GM23248 (cell line): ENCODE measurements at places on chromosomes 1 and 21.

DNA sequence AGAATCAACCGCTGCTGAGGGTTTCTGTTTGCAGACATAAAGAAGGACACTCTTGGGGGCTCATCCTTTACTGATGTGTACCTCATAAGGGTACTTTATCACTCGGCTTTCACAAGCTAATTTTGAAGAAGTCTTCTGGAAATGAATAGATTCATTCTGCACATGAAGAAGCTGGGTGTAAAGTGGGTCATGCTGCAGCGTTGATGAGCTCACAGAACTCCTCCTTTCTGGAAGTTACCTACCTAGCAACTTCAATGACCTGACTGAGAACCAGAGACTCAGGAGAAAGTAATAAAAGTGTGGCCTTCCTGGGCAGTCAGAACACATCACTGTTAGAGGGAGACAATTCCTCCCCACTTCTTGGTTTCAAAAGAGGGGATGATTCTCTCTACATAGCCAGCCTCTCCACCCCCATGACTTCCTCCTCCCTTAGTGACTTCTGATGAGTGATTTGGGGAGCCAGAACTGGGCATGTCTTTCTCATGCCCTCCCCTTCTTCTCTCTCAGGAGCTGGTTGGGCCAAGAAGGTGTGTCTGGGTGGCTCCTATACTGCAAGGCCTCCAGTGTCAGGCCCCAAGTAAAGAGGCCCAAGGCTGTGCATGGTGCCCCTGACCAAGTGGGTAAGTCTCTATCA, 27.0 kb downstream of the PCNX2 start:
- no peak for DNase-seq

DNA sequence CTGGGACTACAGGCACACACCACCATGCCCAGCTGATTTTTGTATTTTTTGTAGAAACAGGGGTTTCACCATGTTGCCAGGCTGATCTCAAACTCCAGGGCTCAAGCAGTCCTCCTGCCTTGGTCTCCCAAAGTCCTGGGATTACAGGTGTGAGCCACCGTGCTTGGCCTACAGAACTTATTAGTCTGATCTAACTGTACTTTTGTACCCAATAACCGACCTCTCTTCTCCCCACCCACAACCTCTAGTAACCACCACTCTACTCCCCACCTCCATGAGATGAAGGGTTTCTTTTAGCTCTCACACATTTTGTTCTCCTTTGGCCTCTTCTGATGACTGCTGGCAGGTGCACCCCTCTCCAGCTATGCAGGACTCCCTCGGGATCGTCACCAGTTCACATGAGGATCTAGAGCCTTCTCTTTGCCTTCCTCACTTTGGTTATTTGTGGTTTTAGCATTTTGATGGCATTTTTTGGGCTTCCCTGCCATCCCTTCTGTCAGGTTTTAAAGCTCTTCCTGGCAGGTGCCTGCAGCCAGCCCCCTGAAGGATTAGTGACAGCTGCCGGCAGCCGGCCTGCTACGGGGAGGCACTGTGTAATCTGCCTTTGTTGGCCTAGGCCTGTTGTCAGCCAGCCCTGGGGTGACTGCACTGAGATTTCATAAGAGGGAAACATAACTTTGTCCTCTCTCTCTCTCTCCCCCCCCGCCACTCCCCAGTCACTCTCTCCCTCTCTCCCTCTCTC, 99.8 kb upstream of the ATP1A1 start:
- no peak for DNase-seq

- DNase-seq = no peak
Measured at GRCh38 chr1:15254559-15254958, 7.5 kb downstream of the FHAD1 start.

DNA sequence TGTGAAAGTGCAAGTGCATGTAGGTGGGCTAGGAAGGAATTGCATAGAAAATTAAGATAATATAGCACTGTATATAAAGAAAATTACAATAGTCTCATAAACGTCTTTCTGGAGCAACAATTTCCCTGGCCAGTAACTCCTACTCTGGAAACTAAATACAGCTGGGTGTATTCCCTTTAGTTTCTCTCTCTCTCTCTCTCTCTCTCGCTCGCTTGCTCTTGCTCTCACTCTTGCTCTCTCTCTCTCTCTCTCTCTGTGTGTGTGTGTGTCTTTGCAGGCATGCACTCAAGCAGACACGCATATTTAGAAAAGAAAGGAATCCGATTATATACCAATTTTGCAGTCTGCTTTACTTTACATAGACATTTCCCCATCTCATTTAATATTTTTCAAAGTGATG, 14.7 kb downstream of the S100A10 start:
- DNase-seq = no peak

GRCh38 chr1:198909973-198910372, 271.1 kb downstream of the PTPRC start:
- DNase-seq = peak; percentile 52

DNA sequence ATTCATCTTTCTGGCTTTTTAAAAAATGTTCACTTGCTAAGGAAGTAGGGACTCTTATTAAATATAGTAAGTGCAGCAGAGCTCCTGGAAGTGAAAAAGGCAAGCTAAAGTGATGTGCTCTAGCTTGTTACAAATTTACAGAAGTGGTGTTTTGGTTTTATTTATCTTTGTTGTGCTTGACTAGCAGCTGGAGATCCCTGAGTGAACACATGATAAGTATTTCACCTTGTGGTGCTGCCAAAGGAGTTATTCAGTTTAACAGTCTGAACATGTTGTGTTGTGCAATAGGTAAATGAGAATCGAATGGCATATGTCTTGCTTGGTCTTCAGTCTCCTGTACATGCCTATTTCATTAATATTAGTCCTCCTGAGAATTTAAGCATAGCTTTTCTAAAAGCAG, 315.7 kb downstream of the TPR start:
- peak; percentile 59 for DNase-seq

DNA sequence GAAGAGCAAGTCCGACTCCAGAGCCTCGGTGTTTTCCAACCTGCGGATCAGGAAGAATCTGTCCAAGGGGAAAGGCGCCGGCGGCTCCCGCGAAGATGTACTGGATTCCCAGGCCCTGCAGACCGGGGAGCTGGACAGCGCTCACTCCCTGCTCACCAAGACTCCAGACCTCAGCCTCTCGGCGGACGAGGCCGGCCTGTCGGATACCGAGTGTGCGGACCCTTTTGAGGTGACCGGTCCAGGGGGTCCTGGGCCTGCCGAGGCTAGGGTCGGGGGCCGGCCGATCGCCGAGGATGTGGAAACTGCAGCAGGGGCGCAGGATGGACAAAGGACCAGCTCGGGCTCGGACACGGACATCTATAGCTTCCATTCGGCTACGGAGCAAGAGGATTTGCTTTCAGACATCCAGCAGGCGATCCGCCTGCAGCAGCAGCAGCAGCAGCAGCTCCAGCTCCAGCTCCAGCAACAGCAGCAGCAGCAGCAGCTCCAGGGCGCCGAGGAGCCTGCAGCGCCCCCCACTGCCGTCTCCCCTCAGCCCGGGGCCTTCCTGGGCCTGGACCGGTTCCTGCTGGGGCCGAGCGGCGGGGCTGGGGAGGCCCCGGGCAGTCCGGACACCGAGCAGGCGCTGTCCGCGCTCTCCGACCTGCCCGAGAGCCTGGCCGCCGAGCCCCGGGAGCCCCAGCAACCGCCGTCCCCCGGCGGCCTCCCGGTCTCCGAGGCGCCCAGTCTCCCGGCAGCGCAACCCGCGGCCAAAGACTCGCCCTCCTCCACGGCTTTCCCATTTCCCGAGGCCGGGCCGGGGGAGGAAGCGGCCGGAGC, 827 bp downstream of the FMN2 start:
- DNase-seq = peak; percentile 88

DNA sequence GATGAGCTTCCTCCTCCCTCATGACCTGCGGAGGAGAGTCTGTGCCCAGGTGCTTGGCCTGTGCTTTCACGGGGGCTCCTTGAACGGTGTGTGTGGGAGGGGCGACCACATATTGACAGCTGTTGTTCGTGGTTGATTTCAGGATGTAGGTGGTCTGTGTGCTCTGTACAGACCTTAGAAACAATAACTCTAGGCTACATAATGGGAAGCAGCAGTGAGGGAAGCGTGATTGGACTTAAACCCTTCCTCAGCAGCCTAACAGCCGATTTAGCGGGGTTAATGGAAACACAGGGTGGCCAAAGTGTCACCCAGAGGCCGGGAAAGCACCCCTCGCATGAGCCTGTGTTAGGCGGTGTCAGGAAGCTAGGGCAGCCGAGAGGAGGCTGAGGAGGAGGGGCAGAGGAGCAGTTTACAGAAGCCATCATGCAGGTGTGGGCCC, 56.0 kb downstream of the TBCE start:
- no peak for DNase-seq

DNA sequence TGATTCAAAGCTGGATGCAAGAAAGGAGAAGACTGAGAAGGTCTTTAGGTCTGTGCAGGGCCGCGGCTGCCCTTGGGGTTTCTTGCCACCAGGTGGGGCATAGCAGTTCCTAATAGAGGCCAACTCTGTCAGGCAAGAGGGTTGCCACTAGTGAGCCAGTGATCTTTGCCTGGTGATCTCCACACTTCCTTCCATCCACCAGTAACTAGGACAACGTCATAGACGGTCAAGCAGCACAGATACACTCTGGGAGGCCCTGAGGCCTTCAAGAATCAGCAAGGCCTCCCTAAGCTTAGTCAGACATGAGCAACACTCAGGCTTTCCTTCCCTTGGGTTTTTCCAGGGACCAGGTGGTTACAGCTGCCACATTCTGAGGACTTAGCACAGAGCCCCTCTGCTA, 32.9 kb upstream of the ATP2B4 start:
- DNase-seq = peak; percentile 61

GRCh38 chr1:5343256-5344020, 648.8 kb downstream of the NPHP4 start:
- DNase-seq = no peak

GRCh38 chr1:15181564-15181963, 28.0 kb downstream of the TMEM51 start:
- no peak for DNase-seq

DNA sequence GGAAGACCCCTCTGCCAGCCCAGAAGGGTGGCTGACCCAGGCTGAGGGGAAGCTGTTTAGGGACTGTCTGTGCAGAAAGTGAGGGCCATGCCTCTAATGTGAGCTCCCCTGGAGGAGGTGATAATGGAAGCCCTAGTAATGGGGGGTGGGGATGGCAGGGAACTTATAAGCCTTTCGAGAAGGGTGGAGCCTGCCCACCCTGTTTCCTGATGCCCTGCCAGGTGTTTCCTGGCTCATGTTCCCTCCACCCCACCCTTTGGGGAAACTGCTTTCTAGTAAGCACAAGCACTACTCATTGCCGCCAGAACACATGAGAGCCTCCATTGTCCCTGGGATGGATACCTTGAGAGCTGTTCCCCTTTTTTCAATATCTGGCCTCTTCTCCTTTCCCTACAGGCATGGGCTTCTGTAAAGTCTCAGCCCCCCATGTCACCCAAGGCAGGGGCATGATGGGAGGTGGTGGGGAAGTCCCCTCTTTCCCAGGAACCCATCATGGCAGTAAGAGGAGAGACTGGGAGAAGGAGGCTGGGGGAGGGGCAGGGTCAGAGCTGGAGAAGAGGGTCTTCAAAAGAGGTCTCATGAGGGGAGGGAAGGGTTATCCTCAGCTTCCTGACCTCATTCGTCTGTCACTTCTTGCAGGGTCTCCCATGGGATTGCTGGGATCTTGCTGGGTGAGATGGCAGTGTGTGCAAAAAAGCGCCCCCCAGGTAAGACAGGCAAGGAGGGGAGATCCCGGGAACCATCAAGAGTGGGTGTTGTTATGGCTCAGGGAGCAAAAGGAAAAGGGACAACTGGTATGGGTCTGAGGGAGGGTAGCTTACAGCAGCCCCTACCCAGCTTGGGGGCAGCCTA, 2.4 kb downstream of the ATP8B2 start:
- DNase-seq = no peak

DNA sequence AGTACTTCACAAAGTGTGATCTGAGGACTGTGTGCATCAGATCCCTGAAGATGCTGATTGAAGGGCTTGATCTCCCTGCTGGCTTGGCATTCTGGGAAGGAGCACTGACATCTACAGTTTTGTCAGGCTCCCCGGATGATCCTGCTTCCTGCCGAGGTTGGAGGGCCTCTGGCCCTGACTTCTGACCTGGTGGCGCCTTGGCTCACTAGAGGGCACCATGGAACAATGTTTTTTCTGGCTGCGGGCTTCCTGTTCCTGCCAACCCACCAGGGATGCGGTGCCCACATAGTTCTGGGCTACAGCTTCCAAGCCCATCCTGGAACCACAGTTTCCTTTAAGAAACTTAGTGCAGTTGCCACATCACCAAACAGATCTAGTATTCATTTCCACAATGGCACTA, 38.8 kb upstream of the RASAL2 start:
- DNase-seq = no peak

DNA sequence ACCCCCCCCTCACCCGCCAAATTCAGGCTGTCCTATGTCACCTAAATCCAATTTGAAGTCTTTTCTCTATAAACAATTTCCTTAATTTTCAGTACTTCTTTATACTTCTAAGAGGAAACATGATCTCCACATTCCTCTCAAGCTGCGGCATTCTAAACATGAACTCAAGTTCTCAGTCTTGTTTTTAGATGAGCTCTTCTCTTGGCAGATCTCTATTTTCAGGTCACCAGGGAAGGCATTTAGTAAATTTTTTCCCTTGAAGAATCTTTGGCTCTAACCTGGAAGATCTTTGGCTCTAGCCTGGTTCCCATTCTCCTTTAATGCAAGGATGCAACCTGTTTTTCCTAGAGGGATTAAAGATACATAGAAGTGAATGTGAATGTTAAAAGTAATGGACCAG, 193.4 kb downstream of the ATG4C start:
- no peak for DNase-seq

GRCh38 chr1:185960422-185961321, 226.5 kb downstream of the HMCN1 start:
- DNase-seq = peak; percentile 30

- DNase-seq = no peak
Measured at GRCh38 chr1:157086299-157086698, 13.3 kb downstream of the ETV3L start.

DNA sequence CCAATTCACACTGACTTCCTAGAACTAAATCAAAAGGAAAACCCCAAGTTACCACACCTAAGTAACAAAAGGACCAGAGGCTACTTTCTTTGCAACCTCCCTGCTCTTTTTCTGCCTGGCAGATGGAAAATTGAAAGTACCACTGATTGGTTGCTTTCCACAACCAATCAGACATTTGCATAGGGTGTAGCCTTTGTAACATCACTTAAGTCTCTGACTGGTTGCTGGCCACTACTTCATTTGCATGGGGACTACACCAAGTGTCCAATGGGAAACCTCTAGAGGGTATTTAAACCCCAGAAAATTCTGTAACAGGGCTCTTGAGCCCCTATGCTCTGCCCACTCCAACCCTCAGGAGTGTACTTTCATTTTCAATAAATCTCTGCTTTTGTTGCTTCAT, 365.0 kb downstream of the LTN1 start:
- peak; percentile 16 for DNase-seq
